ENCODE measurements at places on chromosomes 5 and 9. TPM values are rescaled to one million over a fixed set of nuclear protein-coding genes. Genes with fewer than 3 reads are reported as not detected.

Gene EIF4E1B
- total RNA-seq: not detected

Gene TTC16
- total RNA-seq: not detected

Gene PPP3R2
- not detected for total RNA-seq

Gene SV2C
- total RNA-seq: 0.04 TPM

Gene FBN2
- 31.9 TPM for total RNA-seq

Gene BTNL8
- total RNA-seq: not detected
